ENCODE measurements at places on chromosomes 7 and 10. TPM values are rescaled to one million over a fixed set of nuclear protein-coding genes. Genes with fewer than 3 reads are reported as not detected.

- no peaks in the 10 kb centered on the region for H3K36me3 ChIP-seq
- H3K4me1 ChIP-seq: peaks cover 3% of the 10 kb centered on the region
- H3K27ac ChIP-seq: no peak overlapping the region
- H3K27me3 ChIP-seq: no peaks in the 10 kb centered on the region
- DNase-seq: peak; percentile 86
Observed at GRCh38 chr7:14457568-14458453, 444.7 kb downstream of the DGKB start.

DNA sequence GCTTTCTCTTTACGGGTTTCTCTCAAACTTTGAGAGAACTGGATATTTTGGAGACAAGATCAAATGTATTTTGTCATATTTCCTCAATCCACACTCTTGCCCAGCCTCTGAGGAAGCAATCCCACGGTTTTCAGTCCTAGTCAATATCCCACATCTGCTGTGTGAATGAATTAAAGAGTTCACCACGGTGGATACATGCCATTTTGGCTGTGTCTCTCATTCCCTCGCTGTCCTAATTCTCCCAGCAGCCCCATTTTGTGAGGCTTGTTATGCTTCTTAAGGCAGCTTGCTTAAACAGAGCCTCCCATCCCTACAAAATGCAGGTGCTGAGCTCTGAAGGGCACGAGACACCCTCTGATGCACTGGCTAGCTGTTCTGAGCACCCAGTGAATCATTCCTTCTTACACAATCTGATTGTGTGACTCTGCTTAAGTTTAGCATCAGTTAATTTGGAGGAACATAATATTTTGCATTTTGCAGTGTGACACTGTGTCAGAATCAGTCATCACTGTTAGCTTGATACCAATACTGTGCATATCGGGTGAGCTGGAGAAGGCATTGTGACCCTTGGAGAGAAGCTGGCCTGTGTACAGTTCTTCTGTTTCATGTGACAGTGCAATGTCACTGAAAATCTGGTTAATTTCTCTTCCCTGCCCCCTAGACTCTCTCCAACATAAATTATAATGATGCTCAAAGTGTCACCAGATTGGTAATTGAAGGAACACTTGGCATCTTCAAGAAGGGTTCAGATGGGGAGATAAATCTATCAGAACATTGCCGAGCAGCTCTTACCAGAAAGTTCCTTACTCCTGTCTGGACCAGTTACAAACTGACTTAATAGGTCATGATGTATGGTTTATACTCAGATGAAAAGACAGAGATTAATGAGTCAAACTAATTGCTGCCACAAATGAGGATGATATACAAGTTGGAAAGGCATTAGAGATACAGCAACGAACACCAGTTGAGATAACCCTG is 103.7 kb upstream of the AOAH start:
- no peak overlapping the region for H3K27ac ChIP-seq
- H3K4me3 ChIP-seq: no peak overlapping the region
- H3K36me3 ChIP-seq: no peaks in the 10 kb centered on the region
- no peaks in the 10 kb centered on the region for H3K4me1 ChIP-seq
- DNase-seq: no peak

- DNase-seq: no peak
- H3K27ac ChIP-seq: no peak overlapping the region
- no peaks in the 10 kb centered on the region for H3K27me3 ChIP-seq
- peaks cover 8% of the 10 kb centered on the region for H3K4me1 ChIP-seq
Observed at GRCh38 chr10:61286686-61287085, 166.5 kb downstream of the TMEM26 start.

- H3K36me3 ChIP-seq: no peaks in the 10 kb centered on the region
- no peak for DNase-seq
- H3K27ac ChIP-seq: no peak overlapping the region
- no peaks in the 10 kb centered on the region for H3K4me1 ChIP-seq
- H3K27me3 ChIP-seq: no peaks in the 10 kb centered on the region
Observed at GRCh38 chr10:88130912-88131311, 267.5 kb downstream of the PTEN start.

GRCh38 chr10:52762088-52762487 is 10.5 kb downstream of the MBL2 start:
- peak; percentile 63 for DNase-seq
- no peak overlapping the region for H3K4me3 ChIP-seq
- H3K27ac ChIP-seq: no peak overlapping the region
- H3K4me1 ChIP-seq: peaks cover 5% of the 10 kb centered on the region
- H3K27me3 ChIP-seq: no peaks in the 10 kb centered on the region

DNA sequence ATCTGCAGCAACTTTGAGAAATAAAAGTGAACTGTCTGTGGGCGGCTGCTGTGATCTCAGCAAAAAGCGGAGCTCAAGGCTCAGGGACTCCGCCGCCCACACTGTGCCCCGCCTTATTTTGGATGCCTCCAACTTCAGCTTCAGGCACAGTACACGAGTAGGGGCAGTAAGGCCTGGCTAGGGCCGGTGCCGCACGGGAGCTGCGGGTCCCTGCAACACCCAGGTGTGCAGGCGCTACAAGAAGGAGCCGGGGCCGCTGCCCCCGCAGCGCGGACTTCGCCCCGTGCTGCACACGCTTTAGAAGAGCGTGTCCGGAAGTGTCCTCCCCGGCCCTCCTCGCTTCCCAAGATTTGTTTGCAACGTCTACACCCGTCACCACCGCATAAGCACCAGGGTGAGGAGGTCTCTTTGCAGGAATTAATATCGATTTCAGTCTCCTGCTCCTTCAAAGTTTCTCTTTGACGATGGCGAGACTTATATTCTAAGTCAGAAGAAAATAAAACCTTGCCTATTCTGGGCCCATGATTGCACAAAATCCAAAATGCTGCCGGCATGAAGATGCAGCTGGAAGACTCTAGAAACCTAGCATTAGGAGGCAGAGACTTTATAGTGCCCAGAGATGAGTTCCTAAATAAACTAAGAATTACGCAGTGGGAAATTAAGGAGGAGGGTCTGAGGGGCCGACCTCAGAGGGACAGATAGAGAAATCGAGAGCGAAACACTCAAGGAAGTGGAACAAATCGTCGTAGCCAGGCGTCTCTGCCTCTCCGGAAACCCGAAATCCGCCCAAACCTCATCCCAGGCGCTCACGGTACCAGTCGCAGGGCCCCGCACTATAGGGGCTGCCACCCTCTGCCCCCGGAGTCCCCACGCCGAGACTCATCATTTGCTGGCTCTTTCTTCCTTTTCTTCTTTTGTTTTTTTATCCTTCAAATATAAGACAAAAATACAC is 6.4 kb downstream of the VAX1 start:
- H3K27ac ChIP-seq: no peak overlapping the region
- peaks cover 6% of the 10 kb centered on the region for H3K36me3 ChIP-seq
- no peak overlapping the region for H3K4me3 ChIP-seq

Gene SRRM3
- total RNA-seq: 0.71 TPM

- no peak overlapping the region for H3K27ac ChIP-seq
- no peaks in the 10 kb centered on the region for H3K27me3 ChIP-seq
- no peak for DNase-seq
- H3K36me3 ChIP-seq: peaks cover 4% of the 10 kb centered on the region
Observed at GRCh38 chr10:59648711-59649201, 60.9 kb downstream of the SLC16A9 start.

DNA sequence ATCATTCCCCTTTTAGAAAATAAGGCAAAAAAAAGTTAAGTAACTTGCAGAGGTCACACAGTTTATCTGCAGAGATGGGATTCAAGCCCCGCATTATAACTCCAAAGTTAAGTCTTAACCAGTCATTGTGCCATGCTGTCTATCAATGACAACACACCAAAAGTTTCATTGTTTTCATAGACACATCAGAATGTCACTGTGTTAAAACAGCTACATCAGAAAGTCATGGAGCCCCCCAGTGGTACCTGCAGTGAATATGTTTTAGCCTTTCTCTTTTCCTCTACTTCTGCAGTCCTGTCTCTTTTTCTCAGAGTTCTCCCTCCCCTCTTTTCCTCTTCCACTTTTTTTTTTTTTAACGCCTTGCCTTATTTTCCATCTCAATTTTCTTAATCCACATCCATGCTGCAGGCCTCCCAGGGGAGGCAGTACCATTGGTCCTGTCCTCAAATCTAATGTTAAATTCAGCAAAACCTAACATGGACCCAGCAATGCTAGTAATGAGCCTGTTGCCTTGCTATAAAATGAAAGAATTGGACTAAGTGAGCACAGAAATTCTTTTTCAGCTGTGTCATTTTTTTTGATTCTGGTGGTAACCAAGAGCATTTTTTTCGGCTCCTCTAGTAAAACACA is 3.8 kb upstream of the NRCAM start:
- no peak overlapping the region for H3K27ac ChIP-seq
- no peaks in the 10 kb centered on the region for H3K36me3 ChIP-seq
- peaks cover 26% of the 10 kb centered on the region for H3K27me3 ChIP-seq
- H3K4me3 ChIP-seq: no peak overlapping the region

DNA sequence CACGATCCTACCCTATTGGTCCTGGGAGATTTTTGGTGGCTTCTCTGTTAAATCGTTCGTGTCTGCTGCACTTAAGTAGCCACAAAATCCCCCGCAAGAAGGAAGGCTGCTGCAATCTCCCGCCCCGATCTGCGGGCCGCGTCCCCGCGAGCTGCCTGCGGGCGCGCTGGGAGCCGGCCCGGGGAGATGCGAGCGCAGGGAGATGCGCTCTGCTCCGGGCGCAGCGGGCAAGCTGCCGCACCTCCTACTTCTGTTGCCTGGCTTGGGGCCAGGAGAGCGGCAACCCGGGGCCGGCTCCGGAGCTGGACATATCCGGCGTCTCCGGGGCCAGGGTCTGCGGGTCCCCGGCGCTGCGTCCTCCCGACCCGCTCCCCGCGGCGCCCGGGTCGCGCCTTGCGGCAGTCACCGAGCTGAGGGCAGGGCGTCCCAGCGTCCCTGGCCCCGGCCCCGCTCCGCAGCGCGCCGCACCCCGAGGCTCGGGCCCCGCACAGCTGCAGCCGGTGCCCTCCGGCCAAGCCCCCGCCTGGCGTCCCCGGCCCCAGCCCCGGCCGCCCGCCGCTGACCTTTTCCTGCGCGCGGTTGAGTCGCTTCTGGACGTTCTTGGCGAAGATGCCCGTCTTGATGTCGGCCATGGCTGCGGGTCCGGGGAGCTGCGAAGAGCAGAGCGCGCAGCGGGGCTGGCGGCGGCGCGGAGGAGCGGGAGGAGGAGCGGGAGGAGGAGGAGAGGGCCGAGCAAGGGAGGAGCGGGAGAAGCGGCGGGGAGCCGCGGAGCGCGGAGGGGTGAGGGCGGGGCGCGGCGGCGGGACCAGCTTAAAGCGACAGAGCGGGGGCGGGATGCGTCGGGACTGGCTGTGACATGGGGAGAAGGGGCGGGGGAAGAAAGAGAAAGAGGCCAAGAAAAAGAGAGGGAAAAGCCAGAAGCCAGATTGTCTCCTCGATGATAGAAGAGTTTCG is at the start of gene AMPH:
Gene AMPH (minus strand): TSS at position 654 of the 954 bp plus-strand sequence. CDS start 22 bp downstream, at position 632.
- peak within 1 kb of the TSS; percentile 77 for H3K4me3 ChIP-seq
- H3K36me3 ChIP-seq: no peaks in the 10 kb centered on the region

DNA sequence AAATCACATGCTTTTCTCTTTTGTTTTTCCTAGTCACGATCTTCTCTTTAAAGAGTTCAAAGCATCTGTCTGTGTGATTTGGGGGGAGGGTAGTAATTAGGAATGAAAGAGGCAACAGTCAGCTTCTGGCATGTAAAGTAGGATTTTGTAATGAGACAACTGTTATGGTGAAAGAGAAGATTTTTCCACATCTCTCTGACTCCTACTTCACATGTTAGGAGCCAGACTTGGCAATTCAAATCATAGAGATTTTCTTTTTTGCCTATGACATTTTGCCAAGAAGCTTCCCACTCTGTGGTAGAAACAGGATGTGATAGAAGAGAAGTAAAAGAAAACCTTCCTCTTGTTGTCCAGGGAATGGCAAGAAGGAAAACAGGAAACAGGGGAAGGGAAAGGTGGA is 38.3 kb upstream of the KLHL7 start:
- no peak for DNase-seq
- no peak overlapping the region for H3K4me3 ChIP-seq
- peaks cover 4% of the 10 kb centered on the region for H3K4me1 ChIP-seq
- H3K36me3 ChIP-seq: no peaks in the 10 kb centered on the region
- no peak overlapping the region for H3K27ac ChIP-seq

DNA sequence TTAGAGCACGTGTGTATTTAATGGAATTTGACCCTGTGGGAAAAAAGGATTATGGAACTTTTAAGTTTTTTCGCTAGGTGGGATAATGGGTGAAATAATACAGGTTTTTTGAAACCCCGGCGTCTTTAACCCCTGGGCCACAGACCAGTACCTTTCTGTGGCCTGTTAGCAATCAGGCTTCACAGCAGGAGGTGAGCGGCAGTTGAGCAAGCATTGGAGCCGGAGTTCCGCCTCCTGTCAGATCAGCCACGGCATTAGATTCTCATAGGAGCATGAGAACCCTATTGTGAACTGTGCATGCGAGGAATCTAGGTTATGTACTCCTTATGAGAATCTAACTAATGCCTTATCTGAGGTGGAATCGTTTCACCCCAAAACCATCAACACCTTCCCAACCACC is 28.6 kb downstream of the WAC start:
- no peak overlapping the region for H3K27ac ChIP-seq
- peaks cover 30% of the 10 kb centered on the region for H3K36me3 ChIP-seq
- H3K4me3 ChIP-seq: no peak overlapping the region
- H3K4me1 ChIP-seq: peaks cover 67% of the 10 kb centered on the region
- H3K27me3 ChIP-seq: no peaks in the 10 kb centered on the region
- DNase-seq: no peak

DNA sequence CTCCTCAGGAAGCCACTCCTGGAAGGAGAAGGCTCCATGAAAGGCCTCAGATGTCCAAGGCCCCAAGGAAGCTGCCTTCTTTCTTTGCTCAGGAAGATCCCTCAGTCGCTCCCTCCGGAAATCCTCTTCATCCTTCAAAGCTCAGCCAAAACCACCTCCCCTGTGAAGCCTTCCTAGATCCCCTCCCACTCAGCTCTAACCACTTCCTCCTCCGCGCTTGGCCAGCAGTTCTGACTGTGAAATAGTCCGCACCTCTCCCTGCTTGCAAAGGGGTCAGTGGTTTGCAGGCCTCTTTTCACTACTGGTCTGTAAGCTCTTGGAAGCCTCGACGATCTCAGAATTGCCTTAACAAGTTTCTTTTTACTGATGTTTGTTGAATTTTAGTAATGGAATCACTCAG is 23.9 kb downstream of the PYROXD2 start:
- H3K27ac ChIP-seq: no peak overlapping the region
- no peaks in the 10 kb centered on the region for H3K27me3 ChIP-seq
- DNase-seq: no peak
- no peaks in the 10 kb centered on the region for H3K36me3 ChIP-seq

DNA sequence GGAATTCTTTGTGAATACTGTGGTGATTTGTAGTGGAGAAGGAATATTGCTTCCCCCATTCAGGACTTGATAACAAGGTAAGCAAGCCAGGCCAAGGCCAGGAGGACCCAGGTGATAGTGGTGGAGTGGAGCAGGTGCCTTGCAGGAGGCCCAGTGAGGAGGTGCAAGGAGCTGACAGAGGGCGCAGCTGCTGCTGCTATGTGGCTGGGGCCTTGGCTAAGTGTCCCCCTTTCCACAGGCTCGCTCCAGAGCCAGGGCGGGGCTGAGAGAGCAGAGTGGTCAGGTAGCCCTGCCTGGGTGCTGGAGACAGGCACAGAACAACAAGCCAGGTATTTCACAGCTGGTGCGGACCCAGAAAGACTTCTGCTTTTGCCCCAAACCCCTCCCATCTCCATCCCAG is 162.9 kb downstream of the EGFR start:
- H3K27me3 ChIP-seq: no peaks in the 10 kb centered on the region
- H3K27ac ChIP-seq: no peak overlapping the region
- DNase-seq: no peak

Measured in osteocyte (in vitro differentiated cells).